ENCODE measurements at places on chromosomes 5 and 9.
A peak's percentile ranks its signal among the peaks of the same experiment; 100 is the strongest.

DNA sequence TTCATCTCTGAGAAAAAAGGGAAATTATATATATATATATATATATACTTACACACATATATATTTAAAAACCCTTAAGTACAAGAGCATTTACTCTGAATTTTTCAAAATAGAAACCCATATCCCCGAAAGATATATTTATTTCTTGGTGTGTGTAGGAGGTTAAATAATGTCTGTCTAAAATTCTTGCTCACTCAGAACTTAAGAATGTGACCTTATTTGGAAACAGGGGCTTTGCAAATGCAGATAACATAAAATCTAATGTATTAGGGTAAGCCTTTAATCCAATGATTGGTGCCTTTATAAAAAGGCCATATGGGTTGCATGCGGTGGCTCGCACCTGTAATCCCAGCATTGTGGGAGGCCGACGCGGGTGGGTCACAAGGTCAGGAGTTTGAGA is 517.3 kb upstream of the TLE4 start:
- DNase-seq, result no peak

- peak; percentile 0 for DNase-seq
Measured at GRCh38 chr9:92911511-92912475, 34.0 kb upstream of the ZNF484 start.

DNA sequence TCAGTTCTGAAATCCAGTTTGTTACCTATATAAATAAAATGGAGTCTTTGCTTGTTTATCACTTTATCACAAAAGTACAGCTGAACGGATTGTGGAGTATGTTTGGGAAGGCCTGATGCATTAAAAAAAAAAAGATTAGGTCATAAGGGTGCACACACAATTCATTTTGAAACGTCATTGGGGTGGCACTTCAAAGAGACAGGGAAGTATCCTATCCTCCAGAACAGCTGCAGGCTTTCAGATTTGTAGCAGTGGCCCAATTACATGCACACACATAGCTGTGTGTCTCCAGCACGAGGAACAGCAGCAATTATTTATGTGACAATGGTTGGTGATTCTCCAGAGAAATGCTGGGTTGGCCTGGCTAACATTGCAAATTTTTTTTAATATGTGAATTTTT is 46.8 kb upstream of the FER start:
- peak; percentile 7 for DNase-seq

GRCh38 chr9:136389396-136389795 is 10.6 kb downstream of the SNAPC4 start:
- no peak for DNase-seq

GRCh38 chr9:36914212-36914577 is 119.9 kb downstream of the PAX5 start:
- no peak for DNase-seq

DNA sequence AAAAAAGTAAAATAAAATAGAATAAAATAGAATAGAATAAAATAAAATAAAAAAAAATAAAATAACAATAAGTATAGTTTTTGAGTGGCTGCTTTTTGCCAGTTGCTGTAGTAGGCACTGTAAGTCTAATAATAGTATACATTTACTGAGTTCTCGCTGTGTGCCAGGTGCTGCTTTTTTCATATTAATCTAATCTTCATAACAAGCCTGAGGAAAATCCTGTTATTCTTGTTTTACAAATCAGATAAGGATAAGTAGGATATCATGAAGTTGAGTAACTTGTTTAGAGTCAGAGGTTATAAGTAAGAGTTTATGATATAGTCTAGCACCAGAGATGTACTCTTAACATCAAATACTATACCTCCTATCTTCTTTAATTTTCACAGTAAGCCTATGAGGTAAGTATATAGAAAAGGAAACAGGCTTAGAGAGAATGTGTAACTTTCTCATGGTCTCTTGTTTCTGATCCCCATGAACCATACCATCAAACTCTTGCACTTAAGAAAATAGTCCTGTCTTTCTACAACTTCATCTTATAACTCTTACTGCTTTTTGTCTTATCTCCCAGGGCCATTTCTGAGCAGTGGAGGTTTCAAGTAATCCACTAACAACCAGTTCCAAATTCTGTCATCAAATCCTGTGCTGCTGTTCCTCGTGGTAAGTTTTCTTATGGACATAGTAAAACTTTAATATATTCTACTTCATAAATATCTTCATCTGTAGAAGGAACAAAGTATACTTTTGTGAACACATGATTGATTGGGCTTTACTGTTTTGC is 18.7 kb downstream of the RMI1 start:
- no peak for DNase-seq

- no peak for DNase-seq
Measured at GRCh38 chr5:95801961-95802360, 20.6 kb downstream of the GLRX start.

DNA sequence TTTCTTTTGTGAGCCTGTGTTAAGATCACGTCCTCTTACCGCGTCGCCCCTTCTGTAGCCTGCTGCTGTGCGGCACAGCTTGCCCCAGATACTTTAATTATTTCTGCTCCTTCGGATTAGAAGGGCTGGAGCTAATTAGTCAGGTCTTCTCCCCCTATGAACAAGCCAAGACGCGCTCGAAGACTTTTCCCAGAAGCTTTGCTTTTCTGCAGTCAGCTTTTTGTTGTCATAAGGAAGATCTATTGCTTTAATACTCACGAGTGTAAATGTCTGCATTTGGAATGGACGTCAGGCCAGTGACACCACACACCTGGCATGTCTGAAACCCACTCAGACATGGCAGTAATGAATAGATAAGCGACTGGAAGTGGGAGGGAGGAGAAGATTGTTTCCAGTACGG is 37.0 kb downstream of the PRUNE2 start:
- DNase-seq, result no peak

- DNase-seq, result no peak
Measured at GRCh38 chr5:133930061-133930812, 38.2 kb downstream of the C5orf15 start.

- DNase-seq, result no peak
Measured at GRCh38 chr9:106820866-106821265, 42.1 kb upstream of the ZNF462 start.

DNA sequence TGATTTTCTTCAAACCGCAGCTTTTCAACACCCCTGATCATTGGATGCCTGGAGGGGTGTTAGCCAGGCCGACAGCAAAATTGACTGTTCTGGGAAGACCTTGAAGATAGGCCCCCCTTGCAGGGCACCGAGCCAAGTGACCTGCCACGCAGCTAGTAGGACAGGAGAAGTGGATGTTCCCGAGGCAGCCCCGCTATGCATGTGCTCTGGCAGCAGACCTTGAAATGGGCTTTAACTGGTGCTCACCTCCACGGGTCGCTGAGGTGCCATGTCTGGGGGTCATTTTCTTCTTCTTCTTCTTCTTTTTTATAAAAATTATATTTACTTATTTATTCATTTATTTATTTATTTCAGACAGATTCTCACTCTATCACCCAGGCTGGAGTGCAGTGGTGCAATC is 12.6 kb downstream of the FGF18 start:
- no peak for DNase-seq

DNA sequence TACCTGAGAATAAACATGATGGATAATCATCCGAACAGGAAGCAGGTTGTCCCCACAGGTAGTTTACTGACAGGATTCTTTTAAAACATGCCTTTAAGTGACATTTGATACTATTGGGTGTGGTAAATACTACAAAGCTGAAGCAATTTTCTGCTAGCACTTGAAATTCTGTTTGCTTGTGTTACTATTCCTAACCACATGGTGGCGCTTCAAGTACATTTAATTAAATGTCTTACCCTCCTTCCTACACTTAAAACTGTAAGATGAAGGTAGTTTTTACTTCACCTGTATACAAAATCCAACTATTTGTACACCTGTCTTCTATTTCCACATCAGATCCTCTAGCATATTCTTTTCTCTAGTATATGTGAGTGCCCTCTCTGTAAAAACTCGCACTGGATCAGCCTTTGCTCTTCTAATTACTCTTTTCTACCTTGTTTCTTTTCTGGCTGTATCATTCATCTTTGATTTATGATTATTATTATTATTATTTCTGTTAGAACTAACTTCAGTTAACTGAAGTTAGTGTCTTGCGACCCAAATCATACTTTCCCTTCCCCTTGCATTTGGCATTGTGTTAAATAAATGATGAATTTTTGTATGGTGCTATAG is 18.4 kb downstream of the SLC25A46 start:
- peak; percentile 10 for DNase-seq

DNA sequence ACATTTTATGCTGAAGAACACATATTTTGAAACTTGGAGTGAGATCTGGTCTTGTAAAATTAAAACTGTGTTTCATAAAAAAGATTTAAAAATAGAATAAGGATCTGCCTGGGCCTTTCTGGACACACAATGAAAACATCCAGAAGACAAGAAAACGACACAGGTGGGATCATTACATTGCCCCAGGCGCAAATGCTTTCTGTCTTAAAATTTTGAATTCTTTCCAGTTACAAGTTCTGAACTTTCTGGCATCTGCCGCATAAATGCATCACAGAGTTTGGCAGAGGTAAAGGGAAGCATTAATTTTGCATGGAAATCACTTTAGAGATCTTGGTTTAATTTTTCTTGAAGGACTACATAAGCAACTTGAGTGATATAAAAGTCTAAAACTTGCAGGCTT is 219.6 kb downstream of the WDR70 start:
- DNase-seq, result no peak

DNA sequence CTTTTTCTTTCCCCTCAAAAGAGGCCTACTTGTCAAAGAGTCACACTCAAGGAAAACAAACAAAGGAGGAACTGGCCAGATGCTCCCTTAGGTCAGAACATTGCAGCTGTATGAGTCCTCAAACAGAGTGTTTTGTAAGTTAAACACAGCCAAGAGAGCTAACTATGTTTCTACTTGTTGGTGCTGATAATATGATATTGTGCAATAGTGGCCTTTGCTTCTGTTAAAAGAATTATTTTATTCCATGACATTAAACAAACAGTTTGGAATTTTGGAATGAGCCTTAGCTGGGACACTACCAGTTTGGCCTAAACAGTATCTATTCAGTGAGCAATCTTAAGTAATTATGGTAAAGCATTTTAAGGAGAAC is 56.0 kb upstream of the TPD52L3 start:
- no peak for DNase-seq

GRCh38 chr5:141915881-141916336 is 7.8 kb upstream of the DELE1 start:
- no peak for DNase-seq

DNA sequence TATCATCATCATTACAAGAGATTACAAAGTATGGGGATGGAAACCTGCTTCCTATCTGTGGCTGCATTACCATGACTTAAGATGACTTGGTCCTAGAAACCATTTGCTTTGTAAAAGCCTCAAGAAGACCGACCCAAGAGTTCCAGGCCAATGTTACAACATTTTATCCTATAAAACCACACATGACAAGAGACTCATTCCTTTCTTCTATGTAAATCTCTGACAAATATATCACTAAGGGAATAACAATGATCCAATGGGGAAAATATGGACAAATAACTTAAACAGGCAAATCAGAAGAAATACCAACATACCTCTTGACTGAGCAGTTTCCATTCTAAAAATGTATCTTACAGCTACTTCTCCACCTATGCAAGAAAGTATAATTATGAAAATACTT is 44.3 kb upstream of the VPS13A start:
- no peak for DNase-seq

- DNase-seq, result no peak
Measured at GRCh38 chr9:17509701-17510100, 69.2 kb upstream of the SH3GL2 start.

- DNase-seq, result no peak
Measured at GRCh38 chr5:176533390-176533789, 3.8 kb downstream of the RNF44 start.

GRCh38 chr5:9971301-9971700 is 278.4 kb downstream of the ATPSCKMT start:
- DNase-seq, result no peak

- no peak for DNase-seq
Measured at GRCh38 chr5:60445427-60445826, 254.5 kb downstream of the DEPDC1B start.

GRCh38 chr9:1042466-1042865 is 7.7 kb upstream of the DMRT2 start:
- no peak for DNase-seq

GRCh38 chr9:109037946-109038715 is 24.8 kb upstream of the CTNNAL1 start:
- DNase-seq, result no peak

DNA sequence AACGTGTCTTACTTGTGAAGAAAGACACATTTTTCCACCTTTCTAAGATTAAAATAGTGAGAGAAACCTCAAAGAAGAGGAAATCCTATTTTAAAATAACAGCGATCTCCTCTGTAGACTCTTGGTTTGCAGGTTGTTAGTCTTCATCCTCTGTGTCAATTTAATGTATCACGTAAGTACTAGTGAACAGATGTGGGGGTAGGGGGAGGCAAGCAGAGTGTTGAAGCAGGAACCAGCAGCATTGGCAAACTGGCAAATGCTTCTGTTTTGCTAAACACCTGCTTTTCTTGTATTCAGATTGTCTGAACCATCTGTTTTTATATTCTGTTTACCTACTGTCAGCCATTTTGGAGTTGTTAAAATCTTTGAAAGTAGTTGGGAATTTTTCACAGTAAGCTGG is 159.3 kb upstream of the TLX3 start:
- DNase-seq, result no peak

GRCh38 chr5:67679184-67679841 is 482.7 kb upstream of the CD180 start:
- no peak for DNase-seq

- no peak for DNase-seq
Measured at GRCh38 chr5:149935431-149935901, 9.1 kb downstream of the PDE6A start.

GRCh38 chr5:31939151-31939550 is 235.0 kb downstream of the GOLPH3 start:
- no peak for DNase-seq

GRCh38 chr5:80282054-80282453 is 26.2 kb upstream of the SERINC5 start:
- no peak for DNase-seq

GRCh38 chr5:120062515-120062917 is 401.6 kb upstream of the PRR16 start:
- DNase-seq, result no peak

DNA sequence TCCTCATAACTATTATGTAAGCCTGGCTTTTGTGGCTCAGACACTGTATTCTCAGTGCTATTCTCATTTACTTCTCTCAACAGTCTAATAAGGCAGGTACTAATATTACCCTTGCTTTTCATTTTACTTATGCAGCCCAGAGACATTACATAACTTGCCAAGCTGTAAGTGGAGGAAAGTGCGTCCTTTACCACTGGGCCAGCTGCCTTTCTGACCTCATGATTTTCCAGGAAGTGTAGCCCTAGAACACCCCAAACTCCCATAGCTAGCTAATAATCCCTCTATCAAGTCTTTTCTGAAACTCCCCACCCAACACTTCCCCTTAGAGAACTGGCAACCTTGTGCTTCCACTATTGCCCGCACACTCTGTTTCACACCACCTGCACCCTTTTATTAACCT is 192.9 kb upstream of the HMHB1 start:
- DNase-seq, result no peak

GRCh38 chr9:93304574-93305496 is 120.9 kb downstream of the WNK2 start:
- DNase-seq, result no peak

DNA sequence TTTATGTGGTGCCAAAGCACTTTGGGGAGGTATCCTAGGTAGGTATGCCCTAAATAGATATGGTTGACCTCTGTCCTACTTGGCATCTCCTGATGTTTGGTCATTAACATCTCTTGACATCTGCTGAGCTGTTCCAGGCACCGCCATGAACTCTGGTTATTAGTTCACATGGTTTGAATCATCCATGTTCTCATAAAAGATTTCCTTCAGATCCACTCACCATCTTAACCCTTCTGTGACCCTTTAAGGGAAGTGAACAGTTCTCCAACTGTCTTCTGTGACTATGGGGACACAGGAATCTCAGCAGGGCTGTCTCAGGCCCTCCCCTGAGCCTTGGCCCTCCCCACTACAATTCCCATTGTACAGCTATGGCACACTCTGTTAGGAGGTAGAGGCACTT is 167.7 kb downstream of the CDH6 start:
- no peak for DNase-seq

All from NCI-H1436 (cell line).